Stimulated activated CD4-positive, alpha-beta T cell treated with anti-CD3 and anti-CD28 coated beads, Interleukin-1b, Interleukin-23, amount 100 ng/mL, for 1 hour (primary cell): ENCODE measurements at places on chromosomes 2 and 18.

- no peak for DNase-seq
Observed at GRCh38 chr18:58208207-58208932, 164.3 kb downstream of the NEDD4L start.

GRCh38 chr2:241011296-241011600, 12.8 kb downstream of the SNED1 start:
- DNase-seq: no peak

- no peak for DNase-seq
Observed at GRCh38 chr2:242012956-242013764, 143.6 kb downstream of the RTP5 start.

DNA sequence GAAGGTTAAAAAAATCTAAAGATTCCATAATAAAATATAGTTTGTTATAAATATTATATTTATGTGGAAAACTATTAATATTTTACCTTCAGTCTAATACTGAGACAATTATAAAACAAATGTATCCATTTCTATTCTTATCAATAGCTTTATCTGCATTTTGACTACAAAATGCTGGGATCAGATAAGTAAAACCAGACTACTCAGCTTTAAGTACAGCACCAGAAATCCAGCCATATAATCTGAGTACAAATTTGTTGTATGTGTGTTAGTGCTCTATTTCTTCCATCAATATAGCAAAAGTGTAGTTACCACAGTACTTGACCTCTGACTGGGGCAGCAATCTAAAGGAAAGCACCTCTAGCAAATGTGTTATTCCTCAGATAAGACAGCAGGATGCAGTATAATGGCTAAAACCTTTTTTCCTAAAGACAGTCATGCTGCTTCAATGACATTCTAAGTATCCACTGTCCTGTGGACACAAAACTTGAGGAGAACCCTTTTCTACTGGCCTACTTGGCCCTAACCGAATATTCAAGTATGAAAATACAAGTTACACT, 68.1 kb downstream of the OLA1 start:
- DNase-seq: no peak

DNA sequence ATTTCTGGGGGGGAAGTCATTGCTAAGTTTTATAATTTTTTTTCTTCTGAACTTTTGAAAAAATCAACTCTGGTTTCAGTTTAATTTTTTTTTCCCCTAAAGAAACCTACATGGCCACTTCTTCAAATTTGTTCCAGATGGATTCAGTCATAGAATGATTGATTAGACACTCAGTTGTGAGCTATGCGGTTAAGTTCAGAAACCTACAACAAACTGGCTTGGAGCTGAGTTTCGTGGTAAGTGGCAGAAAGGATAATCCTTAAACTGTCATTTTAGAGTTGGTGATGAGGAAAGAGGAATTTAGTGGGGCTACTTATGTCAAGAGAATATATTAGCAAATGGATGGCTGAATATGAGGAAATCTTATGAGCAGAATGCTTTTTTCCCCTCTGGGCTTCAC, 23.7 kb downstream of the EFEMP1 start:
- no peak for DNase-seq

DNA sequence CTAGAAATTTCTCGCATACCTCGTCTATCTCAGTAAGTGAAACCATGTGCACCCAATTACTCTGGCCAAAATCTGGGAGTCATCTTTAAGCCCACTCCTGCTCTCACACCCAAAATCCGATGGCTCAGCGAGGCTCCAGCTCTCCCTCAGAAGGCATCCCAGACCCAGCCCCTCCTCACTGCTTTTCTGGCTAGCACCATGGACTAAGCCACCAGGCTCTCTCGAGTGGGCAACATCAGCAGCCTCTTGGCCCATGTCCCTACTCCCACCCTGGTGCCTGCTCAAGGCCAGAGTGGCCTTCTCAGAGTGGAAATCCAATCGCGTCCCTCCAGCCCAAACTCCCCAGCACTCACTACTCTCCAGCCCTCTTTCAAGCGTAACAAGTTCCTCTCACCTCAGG, 27.2 kb downstream of the TNS1 start:
- no peak for DNase-seq

DNA sequence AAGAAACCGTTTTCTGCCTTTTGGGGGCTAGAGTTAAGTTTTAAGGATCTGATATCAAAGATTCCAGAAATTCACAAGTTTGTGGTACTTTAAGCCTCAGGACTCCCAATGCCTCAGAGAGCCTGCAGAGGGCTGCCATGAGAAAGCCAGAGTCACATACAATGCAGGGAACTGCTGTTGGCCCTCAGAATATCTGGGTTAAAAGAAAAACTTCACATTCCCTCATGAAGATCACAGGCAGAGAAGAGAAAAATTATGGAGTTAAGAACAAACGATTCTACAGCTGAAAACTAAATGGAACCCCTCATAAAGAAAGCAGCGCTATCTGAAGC, 39.5 kb downstream of the HDAC4 start:
- DNase-seq: no peak

DNA sequence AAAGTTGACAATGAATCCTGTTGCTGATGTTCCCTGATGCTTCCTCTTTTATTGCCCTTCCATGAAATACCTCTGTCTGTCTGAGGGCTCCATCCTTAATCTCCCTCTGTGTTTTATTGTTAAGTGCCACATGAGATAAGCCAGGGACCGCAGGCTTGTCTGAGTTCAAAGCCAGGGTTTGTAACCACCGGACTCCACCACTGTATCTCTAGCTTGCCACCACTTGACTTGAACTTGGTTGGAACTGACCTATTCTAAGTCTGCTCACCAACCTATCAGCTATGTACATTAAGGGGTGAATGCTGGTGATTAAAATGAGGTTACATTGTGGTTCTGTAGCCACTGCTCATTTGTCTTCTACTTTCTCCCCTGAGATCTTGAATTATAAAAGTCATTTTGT, 328.5 kb upstream of the ZEB2 start:
- no peak for DNase-seq

- no peak for DNase-seq
Observed at GRCh38 chr2:209773377-209773776, 1.7 kb downstream of the UNC80 start.

- DNase-seq: no peak
Observed at GRCh38 chr2:54416166-54416813, 39.8 kb upstream of the SPTBN1 start.

DNA sequence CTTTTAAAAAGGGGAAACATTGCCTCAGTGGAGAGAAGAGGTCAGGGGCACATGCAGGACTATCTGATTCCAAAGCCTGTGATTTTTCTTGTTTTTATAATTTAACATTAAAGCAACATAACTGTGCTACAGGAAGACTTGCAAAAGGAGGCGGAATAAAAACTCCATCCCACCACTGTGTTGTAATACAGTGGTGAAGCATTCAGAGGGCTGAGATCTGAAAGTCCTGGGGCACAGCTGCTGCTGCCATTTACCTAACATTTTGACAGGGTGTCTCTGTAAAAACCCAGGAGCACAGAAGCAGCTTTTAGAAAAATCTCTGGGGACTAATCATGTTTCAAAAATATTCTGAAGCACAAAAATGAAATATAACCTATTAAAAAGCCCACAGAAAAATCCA, 97.6 kb downstream of the GRB14 start:
- no peak for DNase-seq

DNA sequence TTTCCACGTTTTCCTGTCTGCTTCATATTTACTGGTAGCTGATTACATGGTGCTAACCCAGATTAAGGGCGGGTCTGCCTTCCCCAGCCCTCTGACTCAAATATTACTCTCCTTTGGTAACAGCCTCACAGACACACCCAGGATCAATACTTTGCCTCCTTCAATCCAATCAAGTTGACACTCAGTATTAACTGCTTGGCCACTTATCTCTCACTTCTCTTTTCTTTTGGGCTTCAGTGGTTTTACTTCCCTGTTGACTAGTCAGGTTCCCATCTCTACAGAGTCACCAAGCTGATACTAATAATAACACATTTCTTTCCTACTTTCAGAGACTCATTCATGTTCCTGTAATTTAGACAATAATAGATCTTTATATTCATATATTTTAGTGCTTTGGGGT, 302.2 kb upstream of the MAP2 start:
- DNase-seq: no peak

GRCh38 chr2:239526666-239527415, 126.0 kb upstream of the HDAC4 start:
- DNase-seq: no peak

- no peak for DNase-seq
Observed at GRCh38 chr2:55883357-55883756, 40.2 kb downstream of the EFEMP1 start.
